Hematopoietic multipotent progenitor cell treated with erythropoietin and hydrocortisone succinate and interleukin-3 and kit ligand, for 4 days (in vitro differentiated cells): ENCODE measurements at places on chromosomes 6 and 20.

DNA sequence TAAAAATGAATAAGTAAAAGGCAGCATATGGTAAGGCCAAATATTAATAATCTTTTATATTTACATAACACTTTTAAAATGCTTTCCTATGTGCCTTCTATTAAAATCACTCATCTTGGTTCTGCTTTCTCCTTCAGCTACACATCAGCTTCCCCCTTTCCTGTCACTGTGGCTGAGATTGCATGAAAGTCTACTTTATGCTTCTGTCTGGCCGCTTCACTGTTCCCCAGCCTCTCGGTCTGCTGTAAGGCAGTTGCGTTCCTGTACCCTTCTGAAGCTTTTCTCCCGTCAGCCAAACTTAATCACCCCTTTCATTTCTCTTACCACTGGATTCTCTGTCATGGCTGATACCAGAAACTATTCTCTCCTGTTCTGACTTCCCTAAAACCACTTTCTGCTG, 34.6 kb downstream of the SOX4 start:
- peak; percentile 51 for DNase-seq

GRCh38 chr6:17269840-17270239, 11.3 kb upstream of the RBM24 start:
- no peak for DNase-seq

GRCh38 chr6:133326584-133326983, 85.4 kb downstream of the EYA4 start:
- no peak for DNase-seq

DNA sequence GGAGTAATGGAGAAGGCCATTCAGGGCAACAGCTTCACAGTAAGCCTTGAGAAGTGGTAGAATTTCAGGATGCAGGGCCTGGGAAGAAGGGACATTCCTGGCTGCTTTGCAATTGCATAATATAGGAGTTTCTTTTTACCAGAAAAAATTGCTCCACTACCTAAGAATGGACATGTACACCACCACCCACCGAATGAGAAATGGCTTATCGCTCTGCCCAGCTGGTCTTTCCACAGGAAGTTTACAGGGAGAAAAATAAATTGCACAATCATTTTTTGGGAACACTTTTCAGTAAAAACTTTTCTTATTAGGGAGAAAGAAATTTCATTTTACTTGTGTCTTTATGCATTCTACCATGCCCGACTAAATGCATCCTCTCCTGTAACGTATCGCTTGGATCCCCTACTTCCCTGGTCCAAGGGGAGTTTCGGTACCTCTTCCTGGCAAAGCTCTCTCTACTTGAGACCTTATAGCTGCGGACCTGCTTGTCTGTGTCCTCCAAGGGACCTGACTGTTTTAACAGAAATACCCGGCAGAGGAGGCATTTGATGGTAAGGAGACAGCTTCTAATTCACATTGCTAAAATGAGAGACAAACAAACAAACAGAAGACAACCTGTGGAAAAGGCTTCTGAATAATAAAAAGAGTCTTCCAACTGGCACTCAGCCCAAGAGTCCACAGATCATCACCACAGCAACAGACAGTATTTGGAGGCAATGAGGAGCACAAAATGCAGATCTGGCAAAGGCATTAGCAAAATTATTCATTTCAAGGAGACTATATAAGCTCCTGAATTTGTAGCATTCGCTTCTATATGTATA, 54.2 kb downstream of the MAP3K5 start:
- DNase-seq, result peak; percentile 67

DNA sequence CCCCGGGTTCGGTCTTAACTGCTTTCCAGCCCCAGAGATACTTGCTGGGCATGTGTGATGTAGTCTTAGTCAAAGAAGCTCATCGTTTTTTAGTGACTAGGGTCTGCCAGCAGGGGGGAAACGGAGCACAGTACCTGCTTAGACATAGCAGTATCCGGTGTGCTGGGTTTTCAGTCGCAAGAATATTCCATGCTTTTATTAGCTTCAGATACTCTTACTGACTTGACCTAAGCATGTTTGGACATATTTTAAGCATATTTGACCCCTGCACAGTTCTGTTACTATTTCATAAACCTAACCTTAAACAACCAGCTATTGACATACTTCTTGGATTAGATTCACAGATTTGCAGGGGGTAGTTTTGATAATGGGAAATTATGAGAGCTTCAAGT, 3.0 kb downstream of the E2F3 start:
- peak; percentile 94 for DNase-seq

DNA sequence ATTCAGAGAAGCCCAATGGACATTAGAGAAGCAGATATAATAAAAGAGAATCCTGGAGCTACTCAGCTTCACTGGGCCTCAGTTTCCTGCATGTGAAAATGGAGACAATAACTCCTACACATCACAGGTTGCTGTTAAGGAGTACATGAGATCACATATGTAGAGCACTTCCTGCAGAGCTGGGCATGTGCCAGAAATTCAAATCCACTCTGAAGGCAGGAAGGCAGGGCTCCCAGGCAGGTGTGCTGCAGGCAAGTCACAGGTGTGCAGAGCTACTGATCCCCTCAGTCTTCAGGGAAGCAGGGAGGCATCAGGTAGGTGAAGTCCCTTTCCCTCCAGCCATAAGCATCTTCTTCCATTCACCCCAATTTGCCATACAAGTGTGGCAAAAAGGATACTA, 48.0 kb downstream of the DST start:
- no peak for DNase-seq

DNA sequence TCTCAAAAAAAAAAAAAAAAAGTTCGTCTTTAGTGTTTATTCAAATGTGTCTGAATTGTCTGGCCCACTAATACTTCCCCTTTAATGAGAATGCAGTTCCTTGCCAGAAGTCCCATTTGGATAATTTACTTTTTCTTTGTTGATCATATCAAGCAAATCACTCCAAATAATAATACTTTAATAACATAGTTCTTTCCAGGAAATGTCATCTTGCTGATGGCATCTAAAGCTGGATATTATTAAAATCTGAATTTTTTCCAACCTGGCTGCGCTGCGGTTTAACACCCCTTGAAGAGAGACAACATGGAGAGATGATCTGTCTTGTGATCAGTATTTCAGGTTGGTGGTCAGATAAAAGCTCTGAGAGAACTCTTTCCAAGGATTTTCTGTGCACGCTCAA, 111.2 kb upstream of the CNKSR3 start:
- no peak for DNase-seq
